ENCODE measurements at places on chromosomes 1 and 21.

GRCh38 chr1:115980998-115981993 lies 5.0 kb downstream of the SLC22A15 start:
- DNase-seq, result peak; percentile 52

- DNase-seq, result no peak
These were observed 33.8 kb upstream of the RCAN3 start for GRCh38 chr1:24468685-24469316.

GRCh38 chr21:15875286-15875685 lies 145.5 kb downstream of the USP25 start:
- DNase-seq, result no peak

DNA sequence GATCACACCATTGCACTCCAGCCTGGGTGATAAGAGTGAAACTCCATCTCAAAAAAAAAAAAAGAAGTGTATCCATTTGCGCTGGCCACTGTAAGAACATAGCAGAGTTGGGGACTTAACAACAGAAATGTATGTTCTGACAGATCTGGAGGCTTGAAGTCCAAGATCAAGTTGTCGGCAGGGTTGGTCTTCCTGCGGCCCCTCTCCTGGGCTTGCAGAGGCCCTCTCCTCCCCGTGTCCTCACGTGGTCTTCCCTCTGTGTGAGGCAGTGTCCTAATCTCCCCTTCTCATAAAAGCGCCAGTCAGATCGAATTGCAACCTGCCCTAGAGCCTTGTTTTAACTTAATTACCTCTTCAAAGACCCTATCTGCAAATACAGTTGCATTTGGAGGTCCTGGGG lies 52.6 kb downstream of the MT1HL1 start:
- DNase-seq, result no peak

DNA sequence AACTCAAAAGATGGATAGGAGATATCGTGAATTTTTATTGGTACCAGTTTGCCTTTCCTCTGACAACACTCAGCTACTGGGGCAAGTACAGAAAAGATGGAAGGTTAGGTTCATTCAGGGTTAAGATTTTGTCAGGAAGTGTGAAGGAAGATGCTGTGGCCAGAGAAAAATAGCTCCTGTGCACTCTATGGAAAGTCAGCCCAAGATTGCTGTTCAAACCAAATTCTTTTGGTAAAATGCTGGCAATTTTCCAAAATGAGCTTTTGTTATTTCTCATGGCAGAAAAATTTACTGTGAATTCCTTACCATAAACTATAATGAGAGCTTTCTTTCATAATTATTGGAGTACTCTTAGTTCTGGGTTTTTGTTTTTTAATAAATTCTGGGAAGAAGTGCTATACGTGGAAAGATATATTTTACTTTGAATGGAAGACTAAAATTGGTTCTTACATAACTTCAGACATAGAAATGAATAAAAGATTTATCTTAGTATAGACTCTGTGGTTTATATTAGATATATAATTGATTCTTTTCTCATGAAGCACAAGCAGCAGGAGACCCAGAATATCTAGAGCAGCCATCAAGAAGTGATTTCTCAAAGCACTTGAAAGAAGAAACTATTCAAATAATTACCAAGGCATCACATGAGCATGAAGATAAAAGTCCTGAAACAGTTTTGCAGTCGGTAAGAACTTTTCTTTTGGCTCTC lies 112.2 kb downstream of the USP25 start:
- no peak for DNase-seq

DNA sequence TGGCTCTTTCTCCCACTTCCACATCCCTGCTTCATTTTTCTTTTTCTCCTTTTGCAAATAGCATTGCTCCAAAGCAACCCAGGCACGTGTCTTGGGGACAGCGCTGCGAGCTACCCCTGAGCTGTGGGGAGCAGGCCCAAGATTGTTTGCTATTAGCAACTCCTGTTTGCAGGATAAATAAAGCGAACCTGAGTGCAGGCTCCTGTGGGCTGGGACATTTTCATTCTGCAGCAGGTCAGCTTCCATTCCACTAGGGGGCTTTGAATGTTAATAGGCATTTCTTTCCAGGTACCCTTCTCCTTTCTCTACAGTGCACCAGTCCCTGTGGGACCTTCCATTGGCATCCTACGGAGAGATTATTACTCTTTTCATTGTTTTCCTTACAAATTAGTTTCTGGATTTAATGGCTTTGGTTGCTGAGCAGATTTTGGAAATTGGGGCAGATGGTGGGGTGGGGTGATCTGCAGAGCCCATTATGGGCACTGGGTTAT lies 54.0 kb downstream of the OLFML3 start:
- no peak for DNase-seq

DNA sequence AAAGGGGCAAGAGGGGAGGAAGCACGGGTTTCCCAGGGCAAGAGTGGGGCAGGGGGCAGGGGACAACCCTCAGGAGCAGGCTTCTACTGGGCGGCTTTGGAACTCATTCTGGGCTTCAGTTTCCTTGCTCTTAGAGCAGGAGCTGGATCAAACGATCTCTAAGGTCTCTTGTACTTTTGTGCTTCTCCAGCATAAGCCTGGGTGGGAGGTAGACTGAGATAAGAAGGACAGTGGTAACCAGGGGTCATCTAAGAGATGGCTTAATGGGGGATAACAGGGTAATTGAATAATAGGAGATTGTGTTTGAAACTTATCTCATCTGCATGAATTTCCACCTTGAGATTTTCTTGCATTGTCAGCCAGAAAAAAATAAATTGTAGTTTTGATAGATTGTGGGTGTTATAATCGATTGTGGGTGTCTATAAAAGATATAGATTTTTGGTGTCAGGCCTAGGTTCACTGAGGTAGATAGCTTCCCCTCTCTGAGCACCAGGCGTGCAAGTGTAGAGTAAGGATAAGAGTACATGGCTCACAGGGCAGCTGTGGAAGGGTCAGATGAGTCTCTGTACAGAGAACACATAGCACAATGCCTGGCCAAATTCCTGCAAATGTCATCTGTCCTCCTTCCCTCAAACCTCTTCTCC lies 68.0 kb downstream of the CD58 start:
- no peak for DNase-seq

DNA sequence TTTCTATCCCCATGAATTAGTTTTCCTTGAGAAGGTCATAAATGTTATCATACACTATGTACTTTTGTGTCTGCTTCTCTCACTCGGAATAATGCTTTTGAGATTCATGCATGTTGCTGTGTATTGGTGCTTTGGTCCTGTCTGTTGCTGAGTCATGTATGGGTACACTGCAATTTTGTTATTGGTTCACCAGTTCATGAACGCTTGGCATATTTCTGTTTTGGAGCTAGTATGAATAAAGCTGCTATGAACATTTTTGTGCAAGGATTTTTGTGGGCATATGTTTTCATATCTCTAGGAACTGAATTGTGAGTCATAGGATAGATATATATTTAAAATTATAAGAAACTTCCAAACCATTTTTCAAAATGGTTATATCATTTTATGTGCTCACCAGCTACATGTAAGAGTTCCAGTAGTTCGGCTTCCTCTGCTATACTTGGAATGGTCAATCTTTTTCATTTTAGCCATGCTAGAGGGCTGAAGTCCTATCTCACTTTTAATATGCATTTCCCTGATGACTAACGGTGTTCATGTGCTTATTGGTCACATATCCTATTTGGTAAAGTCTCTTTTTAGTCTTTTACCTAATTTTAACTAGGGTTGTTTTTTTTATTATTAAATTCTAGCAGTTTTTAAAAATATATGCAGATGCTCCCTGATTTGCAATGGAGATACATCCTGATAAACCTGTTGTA lies 38.2 kb downstream of the ETS2 start:
- DNase-seq, result no peak

GRCh38 chr1:67674260-67675011 lies 10.6 kb upstream of the GADD45A start:
- DNase-seq, result peak; percentile 58

DNA sequence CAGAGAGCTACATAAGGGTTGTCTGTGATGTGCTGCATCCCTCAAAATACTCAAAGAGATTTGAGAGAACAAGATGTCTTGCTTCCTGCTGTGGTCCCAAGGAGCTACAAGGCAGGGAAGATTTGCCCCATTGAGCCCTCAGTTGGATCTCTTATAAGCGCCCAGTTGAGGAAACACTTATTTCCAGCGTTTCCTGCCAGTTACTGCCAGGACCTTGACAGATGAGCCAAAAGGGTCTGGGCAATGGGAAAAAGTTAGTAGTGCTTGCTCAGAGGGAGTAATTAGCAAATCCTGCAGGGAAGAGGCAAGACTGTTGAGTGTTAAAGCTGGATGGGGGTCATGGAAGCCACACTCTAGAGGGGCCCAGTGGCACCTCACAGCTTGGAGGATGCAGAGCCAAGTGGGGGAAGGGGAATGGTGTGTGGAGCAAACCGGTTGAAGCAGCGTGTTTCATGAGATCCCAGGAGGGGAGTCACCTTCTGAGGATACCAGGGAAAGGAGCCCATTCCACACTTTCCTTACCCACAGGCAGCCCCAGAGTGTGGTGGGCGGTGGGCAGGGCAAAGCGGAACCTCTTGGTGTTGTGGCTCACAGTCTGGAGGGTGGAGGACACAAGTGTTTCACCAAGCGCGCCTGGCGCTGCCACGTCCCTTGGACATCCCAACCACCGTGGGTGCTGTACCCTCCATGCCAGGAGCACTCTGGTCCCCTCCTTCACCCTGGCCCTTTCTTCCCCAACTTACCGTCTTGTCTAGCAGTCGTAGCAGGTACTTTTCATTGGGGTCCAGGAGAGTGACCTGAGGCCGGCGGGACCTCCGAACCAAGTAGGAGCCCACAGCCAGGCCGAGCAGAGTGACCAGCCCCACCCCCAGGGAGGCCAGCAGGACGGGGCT lies 805 bp downstream of the CYB5R1 start:
- DNase-seq, result no peak

DNA sequence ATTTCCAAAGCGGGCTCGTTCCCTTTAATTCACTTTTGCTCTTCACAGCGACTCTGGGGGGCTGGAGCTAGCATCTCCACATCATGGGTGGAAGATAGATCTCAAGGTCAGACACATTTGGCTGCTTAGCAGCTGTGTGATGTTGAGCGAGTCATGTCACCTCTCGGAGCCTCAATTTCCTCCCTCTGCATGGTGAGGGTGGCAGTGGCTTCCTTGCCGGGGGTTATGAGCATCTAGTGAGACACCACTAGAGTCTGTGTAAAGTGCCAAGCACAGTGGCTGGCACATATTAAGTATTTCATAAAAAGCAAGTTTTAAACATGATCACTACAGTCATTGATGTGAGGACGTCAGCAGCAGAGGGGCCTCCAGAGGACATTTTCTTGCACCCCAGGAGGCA lies 16.9 kb upstream of the ECE1 start:
- peak; percentile 24 for DNase-seq

- DNase-seq, result no peak
These were observed 35.9 kb downstream of the DNASE2B start for GRCh38 chr1:84434081-84434769.

DNA sequence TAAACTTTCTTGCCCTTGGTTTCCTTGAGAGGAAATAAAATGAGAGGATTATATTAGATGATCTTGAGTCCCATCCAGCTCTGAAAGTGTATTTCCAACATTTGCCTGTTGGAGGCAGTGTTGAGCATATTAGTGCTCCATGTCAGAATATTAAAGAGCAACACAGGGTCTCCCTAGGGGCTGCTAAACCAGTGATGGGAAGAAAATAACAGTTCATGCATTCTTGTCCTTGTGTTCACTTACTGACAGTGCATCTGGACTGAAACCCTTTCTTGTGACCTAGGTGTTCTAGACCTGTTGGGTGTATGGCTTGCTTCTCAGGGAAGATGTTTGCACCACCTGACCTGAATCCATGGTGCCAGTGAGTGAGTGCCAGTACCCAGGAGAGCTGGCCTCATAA lies 124.7 kb upstream of the KIAA0040 start:
- DNase-seq, result peak; percentile 18

- no peak for DNase-seq
These were observed 1.1 kb downstream of the KRTAP10-12 start for GRCh38 chr21:44697811-44698734.

- no peak for DNase-seq
These were observed 12.9 kb downstream of the PTPRU start for GRCh38 chr1:29249170-29249691.

DNA sequence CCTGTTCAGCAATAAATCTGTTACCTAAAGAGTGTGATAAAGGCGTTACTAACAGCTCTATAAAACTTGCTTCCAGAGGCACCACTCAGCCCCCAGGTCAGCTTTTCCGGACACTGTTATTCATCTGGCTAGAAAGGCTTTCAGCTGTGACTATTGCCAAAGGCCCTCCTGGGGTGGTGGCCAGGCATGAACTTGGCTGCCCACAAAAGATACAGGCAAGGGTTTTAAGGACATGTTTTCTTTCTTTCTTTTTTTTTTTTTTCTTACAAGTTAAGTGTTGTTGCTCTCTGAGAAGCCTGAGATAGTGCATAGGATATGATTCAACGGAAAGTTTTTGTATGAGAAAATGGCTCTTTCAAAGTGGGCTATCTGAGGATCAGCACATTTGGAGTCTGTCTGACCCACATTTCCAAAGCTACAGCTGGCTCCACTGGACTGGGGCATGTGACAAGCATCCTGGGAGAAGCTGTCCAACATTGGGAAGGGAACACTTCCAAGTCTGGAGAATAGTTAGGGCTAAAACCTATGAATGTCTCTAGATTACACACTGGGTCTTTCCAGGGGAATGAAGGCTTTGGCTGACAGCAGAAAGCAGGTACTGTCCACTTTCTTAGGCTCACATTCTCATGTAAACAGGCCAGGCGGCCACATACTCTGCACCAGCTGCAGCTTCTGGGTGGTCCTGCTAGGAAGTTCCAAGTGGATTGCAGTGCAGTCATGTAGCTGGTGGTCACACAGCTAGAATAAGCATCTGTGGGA lies 639.7 kb downstream of the LMO4 start:
- no peak for DNase-seq

GRCh38 chr1:54153535-54154439 lies 987 bp upstream of the CDCP2 start:
- no peak for DNase-seq

GRCh38 chr1:211551638-211552460 lies 27.1 kb downstream of the SLC30A1 start:
- DNase-seq, result no peak

DNA sequence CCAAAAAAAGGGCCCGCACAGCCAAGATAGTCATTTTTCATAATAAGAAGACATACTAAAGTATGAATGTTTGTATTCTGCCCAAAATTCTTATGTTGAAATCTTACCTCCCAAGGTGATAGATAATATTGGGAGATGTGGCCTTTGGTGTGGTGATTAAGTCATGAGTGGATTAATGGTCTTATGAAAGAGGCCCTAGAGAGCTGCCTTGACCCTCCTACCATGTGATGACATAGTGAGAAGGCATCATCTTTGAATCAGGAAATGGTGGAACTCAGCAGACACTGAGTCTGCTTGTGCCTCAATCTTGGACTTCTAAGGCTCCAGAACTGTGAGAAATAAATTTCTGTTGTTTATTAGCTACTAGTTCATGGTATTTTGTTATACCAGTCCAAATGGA lies 11.8 kb upstream of the RNPC3 start:
- no peak for DNase-seq

Data from activated CD4-positive, alpha-beta T cell treated with anti-CD3 and anti-CD28 coated beads, Interleukin-10, Interleukin-2, amounts not matched to agents 100 ng/mL and 50 ng/mL, durations not matched to agents 16 hours and 8 hours (primary cell).